Activated CD4-positive, alpha-beta T cell treated with anti-CD3 and anti-CD28 coated beads, Interleukin-2, Interleukin-4, amounts not matched to agents 100 ng/mL and 50 ng/mL, durations not matched to agents 16 hours and 8 hours (primary cell): ENCODE measurements at places on chromosomes 5 and 9.

DNA sequence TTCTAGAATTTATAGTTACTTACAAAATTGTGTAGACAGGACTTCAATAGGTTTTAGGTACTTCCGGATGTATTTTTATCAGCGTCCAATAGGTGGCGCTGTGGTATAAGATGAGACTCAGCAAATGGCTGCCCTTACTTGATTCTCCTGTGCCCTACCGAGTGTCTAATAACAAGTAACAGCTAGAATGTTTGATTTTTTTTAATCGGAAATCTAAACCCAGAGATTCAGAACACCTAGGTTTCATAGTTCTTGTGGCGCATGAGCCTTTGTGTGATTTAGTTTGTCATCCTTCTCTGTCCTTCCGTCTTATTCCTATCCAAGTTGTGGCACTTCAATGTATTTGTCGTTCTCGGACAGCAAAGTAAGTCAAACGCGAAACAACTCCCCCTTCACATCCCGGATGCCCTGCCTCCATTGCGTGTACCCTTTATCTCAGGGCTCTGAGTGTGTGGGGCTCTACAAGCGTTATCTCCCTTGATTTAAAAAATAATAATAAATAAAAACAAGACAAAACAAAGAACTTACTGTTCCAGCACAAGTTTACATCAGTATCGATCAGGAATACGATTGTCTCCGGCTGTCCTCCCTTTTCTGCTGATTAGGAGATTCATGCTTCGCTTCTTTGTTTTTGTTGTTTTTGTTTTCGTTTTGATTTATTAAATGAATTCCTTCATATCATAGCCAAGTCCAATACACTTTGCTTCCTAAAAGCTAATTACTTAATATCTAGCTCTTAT, 50.7 kb upstream of the SLC30A5 start:
- DNase-seq, result peak; percentile 89

DNA sequence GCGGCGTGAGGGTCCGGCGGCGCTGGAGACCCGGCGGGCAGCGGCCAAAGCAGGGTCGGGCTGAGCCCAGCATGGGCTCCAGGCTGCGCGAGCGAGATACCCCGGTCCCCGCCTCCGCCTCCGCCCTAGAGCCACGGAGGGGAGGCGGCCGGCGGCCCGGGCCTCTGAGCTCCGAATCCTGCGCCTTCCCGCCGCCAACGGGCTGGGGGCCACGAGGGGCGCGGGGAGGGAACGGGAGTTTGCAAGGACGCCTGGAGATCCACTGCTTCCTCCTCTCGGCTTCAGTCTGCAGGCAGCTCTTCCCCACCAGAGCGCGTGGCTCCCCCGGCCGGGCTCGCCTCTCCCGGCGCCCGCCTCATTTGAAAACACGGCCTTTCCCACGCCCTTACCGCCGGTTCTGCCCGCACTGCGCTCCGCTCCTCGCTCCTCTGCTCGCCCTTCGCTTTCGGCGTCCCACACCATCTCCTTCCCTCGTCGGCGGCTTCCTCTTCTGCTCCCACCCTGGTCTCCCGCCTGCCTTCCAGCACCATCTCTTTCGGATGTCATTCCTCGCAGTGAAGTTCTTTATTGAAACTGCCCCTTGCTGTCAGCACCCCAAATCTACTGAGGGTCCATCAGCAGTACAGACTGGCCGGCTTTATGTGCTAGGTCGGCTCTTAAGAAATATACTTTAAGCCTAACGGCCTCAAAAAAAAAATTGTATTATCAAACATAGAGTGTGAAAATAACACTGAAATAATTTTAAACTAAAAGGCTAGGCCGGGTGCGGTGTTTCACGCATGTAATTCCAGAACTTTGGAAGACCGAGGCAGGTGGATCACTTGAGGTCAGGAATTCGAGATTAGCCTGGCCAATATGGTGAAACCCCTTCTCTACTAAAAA, 105.0 kb upstream of the FAM120A start:
- DNase-seq, result no peak

- no peak for DNase-seq
Observed at GRCh38 chr5:6739603-6740002, 26.4 kb downstream of the TENT4A start.

DNA sequence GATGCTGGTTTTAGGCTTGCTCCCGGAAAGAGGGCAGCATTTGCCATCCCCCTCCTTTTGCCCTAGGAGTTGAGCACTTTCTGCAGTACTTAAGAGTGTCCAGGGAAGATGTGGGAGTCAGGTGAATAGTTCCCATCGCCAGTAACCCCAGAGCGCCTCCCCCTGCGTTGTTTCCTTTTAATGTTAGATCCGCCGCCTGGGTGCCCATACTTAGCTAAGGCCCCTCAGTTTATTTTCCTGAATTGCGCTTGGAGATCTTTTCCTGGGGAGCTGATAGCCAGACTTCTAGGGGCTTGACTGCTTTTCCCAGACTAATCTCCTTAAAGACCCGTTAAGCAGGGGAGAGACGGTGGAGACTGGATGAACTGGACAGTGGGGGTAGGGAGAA, 377 bp upstream of the PCDHAC2 start:
- DNase-seq, result no peak

DNA sequence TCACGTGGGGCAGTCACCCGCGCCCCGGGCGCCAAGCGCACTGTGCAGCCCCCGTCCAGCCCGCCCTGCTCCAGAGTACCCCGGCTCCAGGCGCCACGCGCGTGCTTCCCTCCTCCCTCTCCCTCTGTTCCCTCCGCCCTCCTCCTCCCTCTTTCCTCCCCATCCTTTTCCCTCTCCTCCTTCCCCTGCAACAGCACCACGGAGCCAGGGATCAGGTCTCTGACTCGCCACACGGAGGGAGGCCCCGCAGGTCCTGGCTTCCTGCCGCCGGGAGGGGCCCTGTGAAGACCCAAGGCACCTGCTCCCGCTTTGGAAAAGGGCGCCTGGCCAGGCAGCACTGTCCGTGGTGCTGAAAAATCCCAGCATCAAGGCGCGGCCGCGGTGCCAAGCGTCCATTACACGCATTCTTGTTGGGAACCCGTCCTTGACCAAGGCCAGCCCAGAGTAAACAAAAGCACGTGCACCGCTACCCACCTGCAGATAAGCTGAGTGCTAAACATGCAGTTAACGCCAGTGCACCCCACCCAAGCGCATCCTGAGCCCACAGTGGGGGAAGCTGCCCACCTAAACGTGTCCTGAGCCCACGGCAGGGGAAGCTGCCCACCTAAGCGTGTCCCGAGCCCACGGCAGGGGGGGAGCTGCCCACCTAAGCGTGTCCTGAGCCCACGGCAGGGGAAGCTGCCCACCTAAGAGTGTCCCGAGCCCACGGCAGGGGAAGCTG, 21.7 kb downstream of the SLC6A18 start:
- peak; percentile 12 for DNase-seq

GRCh38 chr5:98461485-98461884, 312.0 kb upstream of the RGMB start:
- no peak for DNase-seq

GRCh38 chr5:170182491-170182890, 50.3 kb upstream of the C5orf58 start:
- no peak for DNase-seq
